Pulmonary artery endothelial cell (primary cell): ENCODE measurements at places on chromosomes 2 and 18.

DNA sequence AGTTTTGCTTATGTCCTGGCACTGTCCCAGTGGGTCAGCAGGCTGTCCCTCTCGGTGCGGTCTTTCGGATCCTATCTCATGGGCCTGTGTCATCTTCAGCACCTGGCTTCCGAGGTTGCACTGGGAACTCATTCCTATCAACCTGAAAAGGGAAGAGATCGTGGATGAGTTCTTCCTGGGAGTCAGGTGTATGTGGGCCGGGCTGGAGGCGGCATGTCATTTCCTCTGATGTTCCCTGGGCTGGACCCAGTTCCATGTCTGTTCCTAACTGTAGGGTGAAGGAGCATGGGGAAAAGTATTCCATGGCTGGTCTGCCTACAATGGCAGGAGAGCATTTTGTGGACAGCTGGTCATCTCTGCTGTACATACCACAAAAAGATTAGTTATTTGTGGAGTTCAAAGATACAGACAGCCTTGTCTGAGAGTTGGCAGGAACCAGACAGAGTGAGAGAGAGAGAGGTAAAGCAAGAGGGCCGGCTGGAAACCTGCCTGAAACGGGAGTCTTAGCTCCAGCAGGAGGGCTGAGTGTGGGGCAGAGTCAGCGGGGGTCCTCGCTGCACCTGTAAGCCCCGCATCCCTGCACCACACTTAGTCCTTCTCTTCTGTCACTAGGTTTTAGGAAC lies 25.2 kb downstream of the FAM228A start:
- no peak for DNase-seq

DNA sequence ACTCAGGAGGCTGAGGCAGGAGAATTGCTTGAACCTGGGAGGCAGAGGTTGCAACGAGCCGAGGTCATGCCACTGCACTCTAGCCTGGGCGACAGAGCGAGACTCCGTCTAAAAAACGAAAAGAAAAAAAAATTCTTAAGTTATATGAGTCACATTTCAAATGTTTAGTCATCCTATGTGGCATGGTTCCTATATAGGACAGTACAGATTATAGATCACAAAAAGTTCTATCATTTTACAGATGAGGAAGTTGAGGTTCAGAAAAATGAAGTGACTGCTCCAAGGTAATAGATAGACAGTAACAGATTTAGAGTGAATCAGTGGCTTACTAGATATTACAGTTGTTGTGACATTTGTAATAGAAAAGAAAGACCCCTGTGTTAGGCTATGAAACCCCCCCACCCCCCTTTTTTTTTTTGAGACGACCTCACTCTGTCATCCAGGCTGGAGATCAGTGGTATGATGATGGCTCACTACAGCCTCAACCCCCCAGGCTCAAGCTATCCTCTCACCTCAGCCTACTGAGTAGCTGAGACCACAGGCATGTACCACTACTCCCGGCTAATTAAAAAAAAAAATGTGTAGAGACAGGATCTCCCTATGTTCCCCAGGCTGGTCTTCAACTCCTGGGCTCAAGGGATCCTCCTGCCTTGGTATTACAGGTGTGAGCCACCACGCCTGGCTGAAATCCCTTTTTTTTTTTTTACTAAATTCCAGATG lies 22.7 kb downstream of the PTPN4 start:
- no peak for DNase-seq

- DNase-seq: no peak
Measured at GRCh38 chr2:71502941-71503738, 49.8 kb downstream of the DYSF start.

- DNase-seq: no peak
Measured at GRCh38 chr2:229734410-229734809, 20.1 kb upstream of the DNER start.

GRCh38 chr18:809985-810642 lies 1.9 kb downstream of the YES1 start:
- DNase-seq: no peak

DNA sequence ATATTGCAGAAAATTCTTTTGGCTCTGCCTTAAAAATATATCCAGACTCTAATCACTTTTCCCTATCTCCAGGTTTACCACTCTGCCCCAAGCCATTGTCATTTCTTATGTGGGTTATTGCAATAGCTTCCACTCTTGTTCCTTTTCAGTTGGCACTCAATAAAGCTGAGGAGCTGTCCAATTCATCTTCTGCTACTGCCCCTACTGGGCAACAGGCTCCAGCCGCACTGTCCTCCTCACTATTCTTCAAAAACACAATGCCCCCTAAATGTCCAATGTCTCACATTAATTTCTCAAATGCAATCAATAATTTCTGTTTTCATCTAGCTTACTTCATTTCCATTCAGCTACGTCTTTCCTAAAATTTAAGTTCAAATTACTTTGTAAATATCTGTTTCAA lies 1262.5 kb upstream of the CDH2 start:
- no peak for DNase-seq

GRCh38 chr2:85263591-85263990 lies 64.2 kb downstream of the TGOLN2 start:
- DNase-seq: no peak

GRCh38 chr18:2729757-2730156 lies 74.2 kb downstream of the SMCHD1 start:
- DNase-seq: no peak

DNA sequence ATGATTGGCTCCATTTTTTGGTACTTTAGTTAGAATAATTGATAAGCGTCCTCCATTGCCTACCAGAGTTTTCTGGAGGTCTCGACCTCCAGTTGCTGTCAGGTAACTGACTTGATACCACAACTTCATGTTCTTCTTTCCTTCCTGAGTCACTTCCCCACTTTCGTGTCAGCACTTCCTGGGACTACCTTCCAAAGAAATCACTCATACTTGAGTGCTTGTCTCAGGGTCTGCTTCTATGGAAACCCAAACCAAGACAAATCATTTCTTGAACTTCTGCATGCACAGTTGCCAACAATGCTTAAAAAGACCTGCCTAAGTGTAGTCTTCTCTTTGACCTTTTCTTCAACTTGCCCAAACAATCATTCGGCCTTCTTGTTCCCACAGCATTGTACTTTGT lies 210.3 kb upstream of the ETAA1 start:
- no peak for DNase-seq

DNA sequence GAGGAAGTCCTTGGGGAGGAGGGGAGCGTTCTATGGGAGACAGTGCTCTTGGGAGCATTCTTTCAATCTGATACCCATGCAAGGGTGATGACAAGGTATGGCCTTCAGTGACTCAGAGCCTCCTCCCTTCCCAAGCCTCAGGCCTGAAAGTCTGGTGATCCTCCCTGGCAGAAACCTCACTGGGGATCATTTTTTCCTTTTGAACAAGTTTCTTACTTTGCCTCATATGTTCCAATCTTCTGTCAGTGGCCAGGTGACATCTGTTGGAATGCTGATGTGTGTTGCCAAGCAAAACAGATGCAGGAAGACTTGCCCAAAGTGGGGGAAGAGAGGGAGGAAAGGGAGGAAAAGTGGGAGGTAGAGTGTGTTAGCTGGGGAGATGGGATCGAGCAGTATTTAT lies 224.8 kb downstream of the NEDD4L start:
- peak; percentile 29 for DNase-seq

DNA sequence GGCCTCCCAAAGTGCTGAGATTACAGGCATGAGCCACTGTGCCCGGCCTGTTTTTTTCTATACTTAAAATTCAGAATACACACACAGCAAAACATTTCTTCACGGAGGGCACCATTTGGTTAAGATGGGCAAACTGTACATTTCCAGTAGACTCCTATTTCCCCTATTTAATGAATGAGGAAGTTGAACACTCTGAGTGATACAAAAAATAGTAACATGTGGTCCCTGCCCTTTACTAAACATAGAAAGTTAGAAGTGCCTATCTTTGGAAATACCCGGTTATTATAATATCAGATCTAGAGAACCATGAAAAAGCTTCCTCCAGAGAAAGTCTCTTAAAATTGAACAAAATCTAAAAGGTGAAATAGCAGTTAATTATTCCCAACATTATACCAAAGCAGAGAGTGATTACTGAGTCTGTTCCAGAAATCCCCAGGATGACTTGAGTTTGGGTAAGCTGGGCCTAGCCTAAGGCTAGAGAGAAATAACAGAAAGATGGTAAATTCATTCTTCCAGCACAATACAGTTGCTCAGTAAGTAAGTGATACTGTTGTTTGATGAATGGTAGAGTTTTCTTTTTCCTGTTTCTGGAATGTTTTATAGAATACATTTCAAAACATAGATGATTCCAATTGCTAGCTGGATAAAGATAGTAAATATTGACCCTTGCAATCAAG lies 23.3 kb upstream of the RMC1 start:
- no peak for DNase-seq

DNA sequence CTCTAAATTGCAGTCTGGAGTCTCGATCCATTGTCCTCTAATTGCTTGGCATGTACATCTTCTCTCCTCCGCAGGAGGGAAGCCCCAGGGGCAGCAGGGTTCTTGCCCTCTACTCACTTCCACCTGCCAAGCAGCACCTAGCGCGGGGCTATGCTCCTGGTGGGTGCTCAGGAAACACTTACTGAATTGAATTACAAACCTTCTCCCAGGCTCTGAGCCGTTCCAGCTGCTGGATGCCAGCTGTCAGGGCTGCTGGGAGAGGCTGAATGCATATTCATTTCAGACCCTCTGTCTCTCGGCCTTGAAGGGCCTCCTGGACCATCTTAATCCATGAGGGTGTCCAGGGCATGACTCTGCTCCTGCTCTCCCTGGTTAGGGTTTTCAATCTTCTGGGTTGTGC lies 94.0 kb downstream of the CELF4 start:
- no peak for DNase-seq
